AG08396 (cell line): ENCODE measurements at places on chromosomes 7 and 10.

DNA sequence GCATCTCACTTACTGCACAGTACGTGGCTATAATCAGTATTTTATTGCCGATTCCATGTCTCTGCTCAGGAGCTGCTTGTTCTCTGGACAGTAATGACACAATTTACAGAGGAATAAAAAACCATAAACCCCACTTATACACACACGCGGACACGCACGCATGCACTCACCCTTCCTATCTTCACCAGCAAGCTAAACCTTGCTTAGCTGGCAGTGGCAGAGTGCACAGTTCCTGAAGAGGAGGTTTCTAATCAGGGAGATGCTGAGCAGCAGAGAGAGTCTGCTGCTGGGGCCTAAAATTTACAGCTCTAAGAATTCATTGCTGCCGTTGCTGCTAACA is 66.3 kb downstream of the SND1 start:
- no peak for DNase-seq

DNA sequence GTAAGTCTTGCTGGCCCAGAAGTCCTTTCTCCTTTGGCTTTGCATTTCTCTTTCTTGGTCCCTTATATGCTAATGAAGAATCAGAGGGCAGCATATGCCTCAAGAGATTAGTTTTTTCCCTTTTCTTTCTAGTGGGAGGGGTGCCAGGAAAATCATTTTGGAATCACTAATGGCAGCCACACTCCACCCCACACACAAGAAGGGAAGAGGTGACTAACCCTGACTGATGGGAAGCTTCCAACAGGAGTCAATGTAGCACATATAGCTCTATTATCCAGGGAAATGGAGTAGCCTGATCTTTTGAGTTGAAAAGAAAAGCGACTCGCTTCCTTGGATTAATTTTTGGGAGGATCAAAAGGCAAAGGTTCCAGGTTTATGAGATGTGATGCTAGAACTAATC is 225.3 kb downstream of the KIF20B start:
- DNase-seq, result no peak

DNA sequence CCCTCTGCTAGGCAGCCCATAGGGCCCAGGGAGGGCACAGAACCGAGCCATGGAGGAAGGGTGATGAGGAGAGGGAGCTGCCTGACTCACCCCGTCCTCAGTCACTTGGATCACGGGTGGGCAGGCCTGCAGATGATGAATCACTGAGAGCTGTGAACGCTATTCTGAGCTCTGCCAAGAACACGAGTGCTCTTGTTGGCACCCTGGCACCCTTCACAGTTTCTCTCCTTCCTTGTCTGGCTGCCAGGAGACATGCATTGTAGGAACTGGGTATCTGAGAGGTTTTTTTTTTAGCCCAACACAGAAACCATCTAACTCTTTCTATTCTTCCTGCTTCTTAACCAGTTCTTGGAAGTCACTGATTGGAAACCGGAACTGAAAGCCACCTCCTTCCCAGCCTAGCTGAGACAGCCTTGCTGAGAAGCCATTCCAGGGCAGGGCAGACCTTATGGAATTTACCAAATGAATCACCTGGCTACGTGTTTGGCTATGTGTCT is 82.1 kb downstream of the SLC37A3 start:
- DNase-seq, result peak; percentile 79

DNA sequence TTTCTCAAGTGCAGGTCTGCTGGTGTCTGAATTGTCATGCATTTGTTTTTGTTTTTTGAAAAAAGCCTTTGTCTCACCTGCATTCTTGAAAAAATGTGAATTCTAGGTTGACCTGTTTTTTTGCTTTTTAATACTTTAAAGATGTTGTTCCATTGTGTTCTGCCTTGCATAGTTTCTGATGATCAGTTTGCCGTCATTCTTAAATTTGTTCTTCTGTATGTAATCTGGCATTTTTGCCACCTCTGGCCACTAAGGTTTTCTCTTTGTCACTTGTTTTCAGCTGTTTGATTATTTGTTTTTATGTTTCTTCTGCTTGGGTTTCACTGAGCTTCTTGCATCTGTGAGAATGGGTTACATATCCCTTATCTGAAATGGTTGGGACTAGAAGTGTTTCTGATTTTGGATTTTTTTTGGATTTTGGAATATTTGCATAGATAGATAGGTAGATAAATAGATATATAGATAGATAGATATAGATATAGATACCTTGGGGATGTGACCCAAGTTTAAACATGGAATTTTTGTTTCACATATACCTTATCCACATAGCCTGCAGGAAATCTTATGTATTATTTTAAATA is 16.5 kb downstream of the MGMT start:
- DNase-seq, result no peak

- no peak for DNase-seq
Measured at GRCh38 chr10:8044908-8045725, 9.4 kb upstream of the GATA3 start.

- no peak for DNase-seq
Measured at GRCh38 chr7:108296911-108297310, 159.3 kb downstream of the NRCAM start.

- no peak for DNase-seq
Measured at GRCh38 chr10:65358565-65358964, 1567.3 kb upstream of the LRRTM3 start.

DNA sequence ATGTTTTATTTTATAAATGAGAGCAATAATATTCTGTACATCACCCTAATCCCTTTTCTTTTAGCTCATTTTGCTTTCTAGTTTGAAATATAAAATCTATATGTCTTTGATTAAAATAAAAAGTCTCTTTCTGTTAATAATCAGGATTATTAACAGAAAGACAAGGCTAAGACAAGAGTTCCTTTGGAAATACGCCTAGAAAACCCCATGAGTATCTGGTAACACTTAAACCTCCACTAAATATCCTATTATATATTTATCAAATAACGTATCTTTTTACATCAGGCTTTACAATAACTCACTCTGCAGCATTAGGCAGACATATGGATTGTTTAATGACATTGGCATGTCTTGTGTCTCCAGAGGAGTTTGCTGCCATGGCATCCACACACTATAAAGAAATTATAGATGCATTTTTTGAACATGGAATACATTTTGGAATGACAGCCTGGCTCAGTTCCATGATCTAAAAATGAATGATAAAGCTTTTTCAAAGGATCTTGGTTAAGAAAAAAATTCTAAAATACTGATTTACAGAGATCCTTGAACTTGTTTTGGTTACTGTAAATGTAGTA is 98.7 kb downstream of the TMEM26 start:
- DNase-seq, result no peak

- no peak for DNase-seq
Measured at GRCh38 chr7:17342756-17343155, 44.3 kb downstream of the AHR start.

- no peak for DNase-seq
Measured at GRCh38 chr7:15057272-15057671, 154.7 kb upstream of the DGKB start.

DNA sequence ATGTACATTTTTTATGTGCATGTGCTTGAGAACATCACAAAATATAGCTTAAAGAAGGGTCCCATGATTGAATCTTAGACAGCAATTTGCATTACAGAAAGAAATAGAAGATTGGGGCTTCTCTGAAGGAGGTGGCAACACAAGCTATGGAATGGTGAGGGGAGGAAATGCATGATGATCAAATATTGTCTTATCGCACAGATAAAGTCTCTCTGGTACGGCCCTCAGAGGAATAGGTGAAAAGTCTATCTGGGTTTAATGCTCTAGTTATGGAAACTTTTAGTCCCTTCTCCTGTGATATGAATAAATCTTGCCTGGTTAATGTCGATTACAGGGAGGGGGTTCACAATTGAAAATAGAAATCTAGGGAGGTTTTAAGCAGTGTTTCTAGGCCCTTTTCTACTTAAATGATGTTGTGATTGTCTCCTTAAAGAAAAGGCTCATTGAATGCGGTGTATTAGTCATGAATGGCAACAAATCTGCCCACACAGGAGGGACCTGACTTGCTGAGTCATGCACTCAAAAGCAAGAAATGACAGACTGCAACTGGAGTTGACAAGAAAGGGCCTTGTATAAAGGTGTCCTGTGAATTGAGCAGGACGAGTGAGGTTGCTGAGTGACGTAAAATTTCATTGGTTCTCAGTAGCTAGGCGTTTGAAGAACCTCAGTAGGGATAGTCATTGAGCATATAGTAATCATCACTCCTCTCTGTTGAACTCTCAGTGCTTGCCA is 133.4 kb upstream of the CSTF2T start:
- DNase-seq, result peak; percentile 48

GRCh38 chr7:108581655-108582491 is 12.2 kb downstream of the DNAJB9 start:
- DNase-seq, result peak; percentile 26

DNA sequence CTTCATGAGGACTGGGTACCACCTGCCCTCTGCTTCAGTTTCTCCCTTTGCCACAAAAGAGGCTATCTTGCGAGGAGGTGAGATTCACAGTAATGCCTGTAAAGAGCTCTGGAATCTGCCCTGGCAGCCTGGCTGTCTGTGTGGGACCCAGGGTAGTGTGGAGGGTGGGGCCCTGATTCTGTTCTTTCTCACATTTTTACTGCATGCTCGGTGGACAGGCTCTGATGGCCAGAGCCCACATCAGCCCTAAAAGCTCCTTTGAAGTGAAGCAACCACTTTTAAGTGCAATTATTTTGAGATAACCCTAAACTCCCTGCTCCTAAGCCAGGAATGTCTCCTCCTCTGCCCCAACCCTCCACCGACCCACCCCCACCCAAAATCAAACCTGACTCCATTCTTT is 92.1 kb upstream of the PODXL start:
- DNase-seq, result no peak

DNA sequence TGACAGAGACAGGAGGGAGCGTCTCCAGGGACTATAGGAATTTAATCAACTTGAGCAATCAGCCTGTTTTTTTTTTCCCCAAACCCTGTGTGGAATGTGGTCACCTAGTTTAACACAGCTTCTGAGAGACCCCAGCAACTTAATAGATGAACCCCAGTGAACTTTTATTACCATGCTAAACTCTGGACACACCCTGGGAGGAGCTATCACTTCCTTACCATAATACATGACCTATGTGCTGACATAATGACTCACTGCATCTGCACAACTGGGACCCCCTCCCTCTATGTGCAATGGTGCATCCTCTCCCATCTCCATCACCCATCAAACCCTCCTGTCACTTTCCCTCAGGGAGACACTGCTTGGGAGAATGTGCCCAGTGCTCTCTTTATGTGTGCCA is 83.7 kb downstream of the EPC1 start:
- no peak for DNase-seq

DNA sequence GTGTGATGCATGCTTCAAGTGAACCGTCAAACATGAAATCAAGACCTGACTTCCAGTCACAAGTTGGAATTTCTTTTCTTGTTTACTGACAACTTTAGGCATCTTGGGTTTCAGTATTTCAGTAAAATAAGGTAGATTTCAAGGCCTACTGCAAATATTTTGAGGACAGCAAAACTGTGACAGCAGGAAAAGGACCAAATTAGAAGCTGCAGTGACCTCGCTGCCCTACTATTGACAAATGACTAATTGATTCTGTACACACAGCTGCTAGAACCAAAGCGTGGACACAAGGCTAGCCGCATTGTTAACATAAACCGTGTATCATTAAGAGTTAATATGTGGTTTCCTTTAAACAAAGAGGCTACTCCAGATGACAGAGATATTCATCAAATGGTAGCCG is 105.7 kb upstream of the SEC61G start:
- no peak for DNase-seq

- DNase-seq, result no peak
Measured at GRCh38 chr10:69456880-69457693, 5.8 kb downstream of the TSPAN15 start.

GRCh38 chr7:29833929-29834328 is 27.6 kb downstream of the WIPF3 start:
- DNase-seq, result no peak

GRCh38 chr7:90804370-90804769 is 208.2 kb downstream of the CDK14 start:
- no peak for DNase-seq

DNA sequence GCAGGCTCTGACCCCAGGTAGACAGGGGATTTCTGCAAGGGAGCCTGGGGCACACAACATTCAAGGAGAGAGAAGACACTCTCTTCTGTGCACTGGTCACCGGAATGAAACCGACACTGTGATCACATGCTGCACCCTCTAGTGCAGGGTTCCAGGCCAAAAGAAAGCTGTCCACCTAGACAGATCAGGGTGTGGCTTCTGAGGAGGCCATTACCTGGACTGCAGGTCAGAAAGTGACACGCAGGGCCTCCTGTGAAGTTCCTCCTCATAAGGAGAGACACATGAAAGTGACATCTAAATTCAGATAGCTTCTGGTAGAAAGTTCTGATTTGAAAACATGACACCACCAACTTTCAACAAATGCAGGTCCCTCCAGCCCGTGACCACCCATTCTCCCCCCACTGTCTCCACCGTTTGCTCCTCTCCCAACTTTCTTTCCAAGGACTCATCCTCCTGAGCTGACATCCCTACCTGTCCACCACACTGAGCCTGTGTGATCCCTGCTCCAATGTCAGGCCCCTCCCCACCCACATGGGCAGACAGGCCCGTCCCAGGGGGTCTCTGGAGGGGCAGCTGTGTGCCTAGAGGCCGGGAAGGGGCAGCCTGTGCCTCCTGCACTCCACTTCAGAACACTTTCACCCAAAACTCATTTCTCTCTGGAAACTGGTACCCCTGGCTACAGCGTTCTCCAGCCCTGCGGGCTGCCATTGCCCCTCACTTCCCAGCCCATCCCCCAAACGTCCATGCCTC is 198.0 kb downstream of the TNS3 start:
- DNase-seq, result no peak

GRCh38 chr10:96017191-96017687 is 26.1 kb upstream of the CCNJ start:
- peak; percentile 55 for DNase-seq

DNA sequence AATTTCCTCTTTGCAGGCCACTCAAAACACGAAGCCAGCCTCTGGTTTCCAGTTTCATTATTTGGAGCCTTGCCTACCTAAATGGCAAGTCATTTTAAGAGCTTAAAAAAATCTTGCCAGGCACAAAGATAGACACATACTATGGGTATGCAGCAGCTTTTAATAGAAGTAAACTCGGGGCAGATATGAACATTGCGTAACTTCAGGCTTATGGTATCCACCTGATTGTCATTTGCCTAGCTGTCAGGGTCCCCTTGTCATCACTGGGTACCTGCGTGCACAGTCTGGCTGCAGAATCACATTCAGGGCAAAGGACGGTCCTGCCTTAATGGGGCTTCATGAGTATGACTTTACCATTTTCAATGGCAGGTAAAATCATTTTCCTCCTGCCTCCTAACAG is 466.1 kb upstream of the NRP1 start:
- DNase-seq, result no peak

GRCh38 chr7:23222439-23223030 is 24.0 kb upstream of the GPNMB start:
- DNase-seq, result no peak

GRCh38 chr7:139743267-139743966 is 34.4 kb downstream of the HIPK2 start:
- DNase-seq, result no peak

- peak; percentile 7 for DNase-seq
Measured at GRCh38 chr7:82441669-82442478, 1.7 kb downstream of the CACNA2D1 start.

GRCh38 chr10:31693491-31693890 is 235.1 kb downstream of the ARHGAP12 start:
- DNase-seq, result no peak
